ENCODE measurements at places on chromosomes 2 and 18.

DNA sequence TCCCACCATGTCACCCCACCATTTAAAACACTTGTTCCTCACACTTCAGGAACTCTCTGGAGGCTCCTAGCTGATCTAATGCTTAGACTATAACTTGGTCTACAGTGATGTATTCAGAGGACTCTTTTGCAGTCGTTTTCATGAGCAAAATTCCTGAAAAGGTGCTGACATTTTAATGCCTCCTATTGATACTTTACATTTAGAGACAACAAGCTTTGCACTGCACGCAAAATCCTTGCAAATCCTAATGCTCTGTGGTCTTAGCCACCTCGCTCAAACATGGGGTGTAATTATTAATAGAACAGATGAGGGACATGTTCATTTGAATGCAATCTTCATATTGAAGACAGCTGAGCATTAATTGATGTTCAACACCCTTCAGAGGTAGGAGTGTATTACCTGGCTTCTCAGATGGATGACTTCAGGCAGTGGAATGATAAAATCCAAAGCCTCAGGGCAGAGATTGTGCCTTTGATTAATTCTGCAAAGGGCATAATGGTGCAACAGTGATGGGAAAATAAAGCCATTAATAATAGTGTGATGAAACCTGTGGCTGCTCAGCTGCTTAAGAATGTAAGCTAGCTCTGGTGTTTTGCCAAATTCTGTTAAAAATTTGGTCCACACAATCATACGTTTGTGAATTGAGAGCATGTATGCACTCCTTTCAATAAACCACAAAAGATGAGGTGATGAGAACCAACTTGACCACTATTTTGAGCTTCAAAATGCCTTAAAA lies 5.4 kb downstream of the CTAGE1 start:
- no peak for DNase-seq

DNA sequence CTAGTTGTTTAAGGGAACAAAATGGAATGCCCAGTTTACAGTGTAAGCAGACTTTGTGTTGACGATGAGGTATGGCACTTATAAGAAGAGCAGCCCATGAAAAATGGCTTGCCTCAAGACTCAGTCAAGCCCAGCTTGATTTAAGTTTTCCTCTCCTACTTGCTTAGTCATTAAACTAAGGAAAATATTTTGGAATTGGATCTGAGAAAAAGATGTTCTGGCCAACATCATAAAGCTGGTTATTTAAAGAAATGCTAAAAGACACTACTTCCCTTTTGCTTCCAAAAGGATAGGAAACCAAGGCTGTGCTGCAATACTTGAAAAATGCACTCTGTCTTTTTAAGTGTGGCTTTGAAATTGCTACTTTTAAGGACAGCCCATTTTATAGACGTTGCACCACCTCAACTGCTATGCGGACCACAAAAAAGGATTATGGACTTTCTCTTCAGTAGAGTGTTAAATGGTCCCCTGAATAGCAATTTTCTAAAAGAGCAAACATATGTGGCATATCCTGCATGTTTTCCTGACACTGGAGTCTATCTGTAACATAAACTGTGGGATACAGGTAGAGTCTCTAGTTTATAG lies 32.1 kb downstream of the CCDC141 start:
- DNase-seq, result no peak

GRCh38 chr2:136347981-136348380 lies 230.0 kb upstream of the CXCR4 start:
- DNase-seq, result no peak

- DNase-seq, result peak; percentile 63
These were observed at the start of gene PTPRN for GRCh38 chr2:219309278-219309677. Gene PTPRN, minus strand, starts transcription at chr2:219309401. Its CDS starts 69 bp downstream, at chr2:219309332.

GRCh38 chr2:230866756-230867523 lies 2.2 kb downstream of the ITM2C start:
- no peak for DNase-seq

DNA sequence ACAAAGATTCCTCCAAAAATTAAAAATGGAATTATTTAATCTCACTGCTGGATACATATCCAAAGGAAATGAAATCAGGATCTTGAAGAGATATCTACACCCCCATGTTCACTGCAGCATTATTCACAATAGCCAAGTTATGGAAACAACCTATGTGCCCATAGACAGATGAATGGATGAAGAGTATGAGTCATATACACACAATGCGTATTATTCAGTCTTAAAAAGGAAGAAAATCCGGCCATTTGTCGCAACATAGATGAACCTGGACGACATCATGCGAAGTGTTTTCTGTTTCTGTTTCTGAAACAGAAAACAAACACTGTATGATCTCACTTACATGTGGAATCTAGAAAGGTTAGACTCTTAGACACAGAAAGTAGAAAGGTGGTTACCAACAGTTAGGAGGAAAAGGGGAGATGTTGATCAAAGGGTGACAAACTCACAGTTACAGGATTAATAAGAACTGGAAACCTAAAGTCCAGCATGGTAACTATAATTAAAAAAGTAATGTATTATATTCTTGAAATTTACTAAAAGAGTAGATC lies 87.8 kb upstream of the ERBB4 start:
- DNase-seq, result no peak

- DNase-seq, result no peak
These were observed 35.0 kb downstream of the TEX51 start for GRCh38 chr2:126933711-126934091.

GRCh38 chr2:63977904-63978303 lies 41.3 kb downstream of the VPS54 start:
- no peak for DNase-seq
